Activated naive CD8-positive, alpha-beta T cell treated with anti-CD3 and anti-CD28 coated beads for 36 hours (primary cell): ENCODE measurements at places on chromosomes 1 and 21.
A peak's percentile ranks its signal among the peaks of the same experiment; 100 is the strongest.

GRCh38 chr1:170663404-170664092 lies 383 bp upstream of the PRRX1 start:
- no peak for DNase-seq

DNA sequence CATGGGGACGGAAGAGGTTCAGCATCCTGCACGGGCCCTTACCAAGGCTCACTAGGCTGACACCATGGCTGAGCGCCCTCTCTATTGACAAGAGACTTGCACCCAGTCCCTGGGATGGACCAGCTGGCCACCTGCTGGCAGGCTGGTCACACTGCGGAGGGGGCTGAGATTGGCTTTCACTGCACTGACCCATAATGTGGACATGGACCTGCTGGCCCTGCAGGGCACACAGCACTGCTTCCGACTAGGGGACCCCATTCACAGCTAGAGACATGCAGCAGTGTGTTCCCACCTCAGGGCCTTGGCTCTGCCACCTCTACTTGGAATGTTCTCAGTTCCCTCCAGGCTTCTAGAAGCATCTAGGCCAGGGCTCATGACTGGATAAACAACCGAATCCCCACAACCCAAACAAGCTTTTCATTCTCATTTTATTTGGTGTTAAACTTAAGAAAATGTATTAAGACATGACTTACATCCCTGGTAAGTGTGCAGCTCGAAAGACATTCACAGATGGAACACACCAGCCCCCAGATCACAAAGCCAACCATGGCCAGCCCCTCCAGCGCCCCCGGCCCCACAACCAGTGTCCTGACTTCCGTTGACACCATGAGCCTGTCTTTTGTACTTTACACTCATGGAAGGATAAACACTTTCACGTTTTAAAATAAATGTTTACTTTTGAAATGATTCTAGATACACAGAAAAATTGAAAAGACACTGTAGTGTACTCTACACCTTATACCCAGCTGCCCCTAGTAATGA lies 9.3 kb upstream of the SRARP start:
- DNase-seq = peak; percentile 55

- DNase-seq = no peak
These were observed at the start of gene SH3BGR for GRCh38 chr21:39451332-39452206. Gene SH3BGR, plus strand, starts transcription at chr21:39451970. Its CDS starts 127 bp downstream, at chr21:39452097.

- no peak for DNase-seq
These were observed 74.3 kb upstream of the ADAR start for GRCh38 chr1:154682254-154682653.

GRCh38 chr1:191886977-191887376 lies 271.3 kb upstream of the RGS18 start:
- no peak for DNase-seq

- no peak for DNase-seq
These were observed 109.9 kb downstream of the CASZ1 start for GRCh38 chr1:10686404-10687040.

- DNase-seq = no peak
These were observed 45.0 kb upstream of the RASAL2 start for GRCh38 chr1:178048883-178049282.

- DNase-seq = no peak
These were observed 816 bp downstream of the HYI start for GRCh38 chr1:43452789-43453441.
